ENCODE measurements at places on chromosomes 5 and 9.
A peak's percentile ranks its signal among the peaks of the same experiment; 100 is the strongest.

DNA sequence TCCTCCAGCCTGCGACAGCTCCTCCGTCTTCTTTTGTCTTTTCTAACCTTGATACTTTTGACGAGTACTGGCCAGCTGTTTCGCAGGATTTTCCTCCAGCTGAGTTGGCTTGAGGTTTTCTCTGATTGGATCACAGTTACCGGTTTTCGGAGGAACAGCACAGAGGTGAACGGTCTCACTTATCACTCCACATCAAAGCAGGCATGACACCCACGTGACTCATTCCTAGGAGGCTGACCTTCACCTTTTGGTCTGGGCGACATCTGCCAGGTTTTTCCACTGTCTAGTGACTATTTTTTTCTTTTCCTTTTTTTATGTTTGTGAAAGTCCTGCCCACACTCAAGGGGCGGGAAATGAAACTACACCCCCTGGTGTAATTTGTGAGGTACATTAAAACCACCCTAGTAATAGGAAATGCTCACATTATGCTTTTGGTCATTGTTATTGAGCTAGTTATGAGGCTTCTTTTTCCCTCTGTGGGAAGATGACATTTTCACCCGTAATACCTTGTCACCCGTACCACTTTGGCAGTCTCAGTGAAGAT is 319.2 kb downstream of the GADD45G start:
- no peak for DNase-seq

DNA sequence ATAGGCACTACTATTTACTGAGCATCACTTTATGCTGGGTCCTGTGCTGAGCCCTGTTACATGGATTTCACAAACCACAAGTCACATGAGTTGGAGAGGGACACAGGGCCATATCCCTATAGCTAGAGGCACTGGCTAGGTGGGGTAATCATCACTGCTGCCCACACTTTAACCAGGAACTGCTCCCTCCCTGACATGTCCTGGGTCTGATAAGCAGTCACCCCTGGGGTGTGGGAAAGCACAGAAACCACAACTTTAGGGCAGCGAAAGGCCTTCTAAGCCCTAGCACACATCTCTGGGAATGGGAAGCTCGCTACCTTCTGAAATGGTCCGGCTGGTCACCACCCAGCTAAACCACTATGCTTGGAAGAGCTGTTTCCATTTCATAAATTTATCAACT is 15.0 kb downstream of the TBC1D2 start:
- no peak for DNase-seq

- DNase-seq = no peak
Measured at GRCh38 chr5:159157552-159157951, 51.8 kb downstream of the RNF145 start.

DNA sequence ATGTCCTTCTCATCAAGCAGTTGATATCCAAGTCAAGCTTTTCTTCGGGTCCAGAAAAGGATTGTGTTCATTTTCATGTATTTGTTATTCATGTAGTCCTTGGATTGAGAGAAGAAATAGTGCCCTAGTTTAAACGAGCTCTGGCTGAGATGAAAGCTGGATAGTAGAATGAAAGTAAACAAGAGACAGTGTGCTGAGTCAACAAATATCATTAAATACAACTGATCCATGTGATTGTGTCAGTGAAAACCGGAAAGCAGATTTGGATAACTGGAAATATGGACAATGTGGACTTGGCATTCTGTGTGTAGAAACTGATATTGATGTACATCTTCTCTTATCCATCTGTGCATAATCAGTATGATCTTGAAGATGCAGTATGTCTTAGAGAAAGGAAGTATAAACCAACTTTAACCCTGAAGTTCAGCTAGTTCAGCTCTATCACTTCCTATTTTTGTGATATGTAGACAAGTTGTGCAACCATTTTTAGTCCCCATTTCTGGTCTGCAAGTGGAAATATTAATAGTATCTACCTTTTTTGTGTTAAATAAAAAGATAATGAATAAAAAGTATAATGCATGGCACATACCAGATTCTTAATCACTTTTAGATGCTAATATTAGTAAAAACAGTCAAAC is 4.4 kb downstream of the MUSK start:
- DNase-seq = no peak

DNA sequence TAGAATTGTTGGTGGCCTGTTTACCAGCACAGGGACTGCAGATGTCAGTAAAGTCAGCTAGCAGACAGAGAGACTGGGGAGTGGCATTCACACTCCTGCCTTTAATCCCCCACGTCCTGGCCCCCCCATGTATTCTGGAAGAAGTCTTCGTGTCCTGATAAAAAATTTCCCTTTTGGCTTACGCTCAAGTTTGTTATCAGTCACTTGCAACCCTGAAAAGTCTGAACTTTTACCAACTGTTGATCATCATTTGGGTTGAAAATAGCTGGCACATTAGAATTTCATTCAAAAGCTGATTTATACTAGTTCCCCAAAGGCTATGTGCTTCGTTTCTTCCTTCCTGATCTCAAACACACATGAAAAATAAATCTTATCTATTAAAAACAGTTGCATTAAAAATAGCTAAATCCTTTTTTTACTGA is 5.8 kb upstream of the CRHBP start:
- no peak for DNase-seq

DNA sequence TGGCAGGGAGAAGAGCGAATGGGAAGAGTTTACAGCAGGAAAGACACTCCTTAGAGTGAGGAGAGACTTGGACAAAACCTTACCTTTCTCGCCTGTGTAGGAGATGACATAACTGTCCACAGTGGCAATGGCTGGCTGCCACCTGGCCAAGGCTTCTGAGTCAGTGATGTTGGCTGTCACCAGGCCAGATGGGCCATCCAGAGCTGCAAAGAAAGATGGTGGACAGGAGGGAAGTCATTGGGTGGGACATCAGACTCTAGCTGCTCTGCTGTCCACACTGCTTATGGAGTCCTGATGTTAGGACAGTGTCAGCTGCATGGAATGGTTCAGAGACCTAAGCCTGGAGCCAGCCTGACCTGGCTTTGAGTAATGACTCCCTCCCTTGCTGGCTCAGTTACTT is 79.8 kb downstream of the TNC start:
- DNase-seq = no peak

- no peak for DNase-seq
Measured at GRCh38 chr5:142911170-142911569, 141.0 kb downstream of the ARHGAP26 start.

- peak; percentile 56 for DNase-seq
Measured at GRCh38 chr5:127988146-127988760, 95.3 kb upstream of the SLC12A2 start.

- DNase-seq = no peak
Measured at GRCh38 chr9:72871685-72872084, 81.2 kb downstream of the ALDH1A1 start.

- no peak for DNase-seq
Measured at GRCh38 chr5:14353726-14354474, 210.8 kb downstream of the TRIO start.

DNA sequence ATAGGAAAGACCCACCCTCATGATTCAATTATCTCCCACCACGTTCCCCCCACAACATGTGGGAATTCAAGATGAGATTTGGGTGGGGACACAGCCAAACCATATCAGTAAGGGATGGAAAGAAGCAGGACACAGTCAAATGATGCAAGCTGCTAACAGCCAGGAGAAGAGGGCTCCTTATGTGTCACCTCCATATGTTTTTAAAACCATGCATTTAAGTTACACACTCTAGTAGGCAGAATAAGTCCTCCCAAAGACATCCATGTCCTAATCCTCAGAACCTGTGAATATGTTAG is 4.2 kb upstream of the TTC23L start:
- no peak for DNase-seq

GRCh38 chr9:135343837-135344522 is 135.6 kb upstream of the PPP1R26 start:
- no peak for DNase-seq

DNA sequence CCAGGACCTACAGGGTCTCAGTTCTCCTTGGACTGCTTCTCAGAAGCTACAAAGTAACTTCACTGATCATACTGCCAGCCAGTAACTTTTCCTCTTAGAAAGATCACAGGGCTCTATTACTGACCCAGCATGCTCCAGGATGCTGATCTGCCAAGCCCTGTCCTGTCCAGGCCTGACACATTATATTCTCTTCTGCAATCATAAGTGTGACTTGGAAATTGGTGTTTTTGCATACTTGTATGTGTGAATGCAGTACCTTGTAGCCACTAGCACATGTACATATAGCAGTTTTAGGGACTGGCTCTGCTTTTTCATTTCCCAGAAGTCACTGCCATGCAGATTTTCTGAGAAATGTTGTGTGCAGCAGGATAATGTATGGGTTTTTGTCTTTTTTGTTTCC is 40.1 kb upstream of the CCNH start:
- no peak for DNase-seq
